Activated CD4-positive, CD25-positive, alpha-beta regulatory T cell treated with anti-CD3 and anti-CD28 coated beads, Interleukin-2, amount 50 U/mL, for 16 hours (primary cell): ENCODE measurements at places on chromosomes 12 and 14.

- no peak for DNase-seq
These were observed 1.6 kb downstream of the METTL3 start for GRCh38 chr14:21509432-21510143.

- DNase-seq: no peak
These were observed 93.8 kb downstream of the BCL11B start for GRCh38 chr14:99177886-99178835.

- DNase-seq: no peak
These were observed 320.7 kb downstream of the SOX5 start for GRCh38 chr12:23628806-23629205.

GRCh38 chr12:26319511-26319910 lies 124.1 kb downstream of the SSPN start:
- no peak for DNase-seq

- peak; percentile 10 for DNase-seq
These were observed 41.3 kb downstream of the MED13L start for GRCh38 chr12:116236148-116236731.

DNA sequence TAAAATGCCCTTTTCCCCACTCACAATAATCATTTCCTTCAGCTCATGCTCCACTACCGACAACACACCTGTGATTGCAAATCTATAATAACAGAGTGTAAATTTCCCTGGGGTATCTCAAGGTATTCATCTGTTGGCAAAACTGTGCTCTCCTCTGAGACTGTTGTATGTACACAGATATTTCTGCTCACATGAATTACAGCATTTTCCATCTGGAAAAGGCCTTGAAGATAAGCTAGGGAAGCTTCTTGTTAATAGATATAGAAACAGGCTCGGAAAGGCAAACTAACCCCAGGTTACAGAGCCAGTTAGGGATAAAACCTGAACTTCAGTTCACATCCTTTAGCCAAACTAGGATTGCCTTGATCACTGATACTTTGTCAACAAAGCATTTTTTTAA lies 210.4 kb upstream of the KRR1 start:
- DNase-seq: no peak

DNA sequence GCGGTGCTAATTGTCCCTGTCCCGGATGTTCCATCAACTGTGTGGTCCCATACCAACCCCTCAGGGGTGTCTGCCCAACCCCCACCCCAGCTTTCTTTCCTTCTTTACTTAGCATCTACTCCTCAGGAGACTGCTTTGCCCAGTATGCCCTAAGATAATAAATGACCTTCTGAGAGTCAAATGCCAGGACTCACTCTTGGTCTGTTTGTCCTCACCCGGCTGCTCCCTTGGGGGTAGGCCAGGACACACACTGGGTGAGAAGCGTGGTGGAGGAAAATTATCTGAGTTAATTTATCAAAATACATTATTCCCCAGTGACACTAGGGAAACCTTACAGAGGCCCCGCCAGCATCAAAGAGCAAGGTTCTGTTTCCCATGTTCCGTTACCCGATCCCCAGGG lies 457.0 kb downstream of the RGS6 start:
- no peak for DNase-seq

DNA sequence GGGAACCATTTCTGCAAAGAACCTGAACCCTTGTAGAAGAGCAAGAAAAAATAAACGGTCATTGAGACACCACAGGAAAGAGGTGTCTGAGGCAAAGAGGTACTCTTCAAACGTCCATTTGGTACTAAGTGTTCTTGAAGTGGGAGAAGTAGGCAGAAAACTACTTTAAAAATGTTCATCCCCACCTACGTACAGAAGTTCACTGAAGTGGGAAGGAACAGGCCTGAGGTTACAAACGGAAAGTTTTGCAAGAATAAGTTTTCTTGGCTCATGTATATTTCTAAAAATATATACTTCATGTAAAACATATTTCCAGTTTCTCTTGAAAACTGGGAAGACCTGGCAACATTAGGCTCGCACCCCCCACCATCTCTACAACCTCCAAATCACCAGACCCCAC lies 61.2 kb downstream of the STXBP6 start:
- DNase-seq: no peak

DNA sequence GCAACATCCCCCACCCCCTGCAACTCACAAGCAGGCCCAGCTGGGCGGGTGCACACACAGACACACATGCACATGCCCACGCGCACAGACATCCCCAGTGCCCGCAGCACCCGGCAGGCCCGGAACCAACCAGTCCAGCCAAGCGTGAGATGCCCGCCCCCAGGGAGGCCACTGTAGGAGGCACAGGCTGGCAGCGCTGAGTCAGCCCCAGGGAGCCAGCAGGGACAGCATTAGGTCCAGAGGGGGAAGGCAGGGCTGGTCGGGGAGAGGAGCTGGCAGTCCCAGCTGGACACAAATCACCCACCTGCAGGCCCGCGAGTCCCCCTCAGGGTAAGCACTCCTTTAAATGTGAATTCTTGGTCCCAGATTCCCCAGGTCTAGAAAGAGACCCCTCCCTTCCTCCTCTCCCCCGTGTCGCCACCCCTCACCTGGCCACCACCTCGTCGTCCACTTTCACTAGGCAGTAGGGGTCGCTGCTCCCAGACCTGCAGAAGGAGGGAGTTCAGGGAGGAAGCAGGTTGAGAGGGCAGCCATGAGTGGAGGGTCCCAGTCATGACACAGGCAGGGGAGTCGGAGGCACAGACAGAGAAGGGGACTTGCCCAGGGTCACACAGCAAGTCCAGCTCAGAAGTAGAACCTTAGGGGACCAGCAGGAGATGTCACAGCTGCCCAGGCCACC lies 5.0 kb downstream of the RASAL1 start:
- no peak for DNase-seq

GRCh38 chr12:124517260-124518050 lies 50.0 kb downstream of the NCOR2 start:
- no peak for DNase-seq

GRCh38 chr12:128111333-128111732 lies 155.6 kb upstream of the TMEM132C start:
- no peak for DNase-seq

DNA sequence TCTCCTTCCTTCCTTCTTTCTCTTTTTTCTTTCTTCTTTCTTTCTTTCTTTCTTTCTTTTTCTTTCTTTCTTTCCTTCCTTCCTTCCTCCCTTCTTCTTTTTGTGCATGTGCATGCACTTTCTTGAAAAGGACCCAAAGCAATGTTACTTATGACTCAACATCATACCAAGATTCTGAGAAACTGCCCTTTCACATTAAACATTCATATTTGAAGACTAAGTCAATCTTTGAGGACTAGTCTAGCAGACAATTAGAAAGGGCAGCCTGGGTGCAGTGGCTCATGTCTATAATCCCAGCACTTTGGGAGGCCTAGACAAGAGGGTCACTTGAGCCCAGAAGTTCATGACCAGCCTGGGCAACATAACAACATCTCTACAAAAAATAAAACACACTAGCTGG lies 212.8 kb upstream of the KITLG start:
- no peak for DNase-seq

- no peak for DNase-seq
These were observed 68.4 kb downstream of the NTF3 start for GRCh38 chr12:5500331-5500659.

DNA sequence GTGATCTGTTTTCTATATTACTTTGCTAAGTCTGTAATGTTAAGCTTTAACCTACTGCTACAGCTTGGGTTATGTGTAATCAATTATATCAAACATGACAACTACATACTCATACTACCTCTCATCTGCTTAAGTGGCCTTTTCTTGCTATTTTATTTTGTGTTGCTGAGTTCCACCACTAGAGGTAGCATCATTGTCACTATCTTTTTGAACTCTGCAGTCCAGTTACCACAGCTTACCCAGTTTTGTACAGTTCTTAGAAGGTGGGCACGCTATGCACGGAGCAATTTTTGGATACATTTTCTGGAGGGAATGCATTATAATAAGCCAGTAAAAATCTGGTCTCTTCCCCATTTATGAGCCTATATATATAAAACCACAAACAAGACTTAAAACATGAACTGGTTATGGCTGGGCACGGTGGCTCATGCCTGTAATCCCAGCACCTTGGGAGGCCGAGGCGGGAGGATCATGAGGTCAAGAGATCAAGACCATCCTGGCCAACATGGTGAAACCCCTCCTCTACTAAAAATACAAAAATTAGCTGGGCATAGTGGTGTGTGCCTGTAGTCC lies 48.5 kb downstream of the SAV1 start:
- no peak for DNase-seq

DNA sequence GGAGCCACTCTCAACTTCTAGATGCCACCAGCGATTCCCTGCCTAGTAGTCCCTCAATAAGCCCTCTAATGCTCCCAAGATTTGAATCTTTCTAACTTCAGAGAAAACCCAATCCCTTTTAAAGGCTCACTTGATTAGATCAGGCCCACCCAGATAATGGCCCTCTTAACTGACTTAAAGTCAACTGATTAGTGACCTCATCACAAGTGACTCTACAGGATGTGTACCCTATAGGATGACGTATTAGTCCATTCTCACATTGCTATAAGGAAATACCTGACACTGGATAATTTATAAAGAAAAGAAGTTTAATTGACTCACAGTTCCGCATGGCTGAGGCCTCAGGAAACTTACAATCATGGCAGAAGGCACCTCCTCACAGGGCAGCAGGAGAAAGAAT lies 49.1 kb downstream of the ANKS1B start:
- DNase-seq: no peak

DNA sequence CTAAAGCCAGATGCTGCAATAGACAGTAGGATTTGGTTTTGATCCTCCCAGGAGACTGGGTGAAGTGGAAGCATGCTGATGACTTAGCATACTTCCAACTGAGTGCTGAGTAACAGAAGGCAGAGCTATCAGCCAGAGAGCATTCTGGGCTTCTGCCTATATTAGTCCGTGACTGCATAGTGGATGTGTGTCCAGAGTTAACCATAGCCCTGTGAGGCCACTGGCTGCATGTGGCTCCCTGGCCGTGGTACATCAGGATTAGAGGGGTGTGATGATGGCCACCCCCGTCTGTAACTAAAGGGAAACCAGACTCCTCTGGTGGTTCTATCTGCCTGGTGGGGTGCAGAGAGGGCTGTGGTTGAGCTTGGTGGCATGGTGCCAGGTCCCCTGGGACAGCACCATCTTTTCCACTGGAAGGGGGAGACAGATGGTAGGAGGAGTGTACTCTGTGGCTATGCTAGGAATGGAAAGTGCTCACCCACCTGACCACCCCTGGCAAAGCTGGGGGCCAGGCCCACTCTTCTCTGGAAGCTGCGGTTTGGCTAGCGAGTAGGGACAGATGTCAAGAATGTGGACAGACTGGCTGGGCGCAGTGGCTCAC lies 27.4 kb downstream of the ABCD4 start:
- DNase-seq: no peak

GRCh38 chr14:20456971-20457370 lies 1.9 kb downstream of the APEX1 start:
- no peak for DNase-seq
